Activated naive CD8-positive, alpha-beta T cell treated with anti-CD3 and anti-CD28 coated beads for 36 hours (primary cell): ENCODE measurements at places on chromosomes 1 and 21.

- no peak for DNase-seq
Observed at GRCh38 chr1:36885540-36886357, 148.6 kb downstream of the GRIK3 start.

DNA sequence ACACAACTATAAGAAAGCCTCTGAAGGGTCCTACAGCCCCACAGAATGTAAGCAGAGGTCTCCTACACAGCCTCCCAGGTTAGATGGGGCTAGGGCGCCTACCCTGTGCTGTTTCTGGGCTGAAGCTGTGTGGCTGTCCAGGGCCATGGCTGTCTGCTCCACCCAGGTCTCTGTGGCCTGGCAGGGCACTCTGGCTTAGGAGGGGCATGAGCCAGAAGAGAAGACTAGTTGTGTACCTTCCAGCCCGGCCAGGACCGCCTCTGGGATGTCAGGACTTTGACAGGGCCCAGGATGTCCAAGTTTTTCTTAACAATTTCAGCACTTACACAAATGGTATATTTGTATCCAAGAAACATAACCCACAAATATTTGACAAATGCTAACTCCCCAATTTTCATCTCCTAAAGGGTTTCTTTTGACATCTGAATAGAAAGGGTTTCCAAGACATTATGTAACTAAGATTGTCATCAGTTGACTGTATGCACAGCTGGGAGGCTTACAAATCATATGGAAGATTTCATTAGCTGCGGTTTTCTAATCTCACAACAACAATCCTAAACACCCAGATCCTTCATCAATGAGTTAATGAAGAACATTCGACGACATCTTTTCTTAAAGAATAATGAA, 80.5 kb downstream of the HSF2BP start:
- DNase-seq, result no peak

DNA sequence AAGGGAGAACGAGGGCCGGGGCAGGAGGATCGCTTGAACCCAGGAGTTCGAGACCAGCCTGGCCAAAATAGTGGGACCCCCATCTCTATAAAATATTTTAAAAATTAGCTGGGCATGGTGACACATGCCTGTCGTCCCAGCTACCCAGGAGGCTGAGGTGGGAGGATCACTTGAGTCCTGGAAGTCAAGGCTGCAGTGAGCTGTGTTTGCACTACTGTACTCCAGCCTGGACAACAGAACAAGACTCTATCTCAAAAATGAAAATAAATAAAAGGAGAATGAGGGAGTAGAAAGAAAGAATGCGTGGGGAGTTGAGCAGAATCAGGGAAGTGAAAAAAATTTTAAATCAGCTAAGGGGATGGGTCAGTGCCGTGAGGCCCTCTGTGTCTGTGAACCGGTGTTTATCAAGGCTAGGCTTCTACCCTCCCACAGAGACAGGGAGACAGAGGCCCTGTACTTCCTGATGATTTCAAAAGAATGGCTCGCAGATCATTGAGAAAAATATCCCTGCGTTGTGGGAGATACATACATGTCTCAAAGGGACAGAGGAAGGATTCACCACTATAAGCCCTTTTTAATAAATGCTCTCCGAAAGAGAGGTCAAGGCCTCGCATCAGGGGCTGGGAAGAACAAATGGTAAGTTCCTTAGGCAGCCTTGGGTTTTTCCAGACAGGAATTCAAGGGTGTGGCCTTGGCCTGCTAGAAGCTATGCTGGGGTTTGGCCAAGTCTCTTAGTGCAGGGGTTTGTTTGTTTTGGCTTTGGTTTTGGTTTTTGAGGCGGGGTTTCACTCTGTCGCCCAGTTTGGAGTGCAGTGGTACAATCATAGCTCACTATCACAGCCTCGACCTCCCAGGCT, 20.7 kb downstream of the IL10RB start:
- no peak for DNase-seq

GRCh38 chr1:186960861-186961260, 132.1 kb downstream of the PLA2G4A start:
- no peak for DNase-seq

DNA sequence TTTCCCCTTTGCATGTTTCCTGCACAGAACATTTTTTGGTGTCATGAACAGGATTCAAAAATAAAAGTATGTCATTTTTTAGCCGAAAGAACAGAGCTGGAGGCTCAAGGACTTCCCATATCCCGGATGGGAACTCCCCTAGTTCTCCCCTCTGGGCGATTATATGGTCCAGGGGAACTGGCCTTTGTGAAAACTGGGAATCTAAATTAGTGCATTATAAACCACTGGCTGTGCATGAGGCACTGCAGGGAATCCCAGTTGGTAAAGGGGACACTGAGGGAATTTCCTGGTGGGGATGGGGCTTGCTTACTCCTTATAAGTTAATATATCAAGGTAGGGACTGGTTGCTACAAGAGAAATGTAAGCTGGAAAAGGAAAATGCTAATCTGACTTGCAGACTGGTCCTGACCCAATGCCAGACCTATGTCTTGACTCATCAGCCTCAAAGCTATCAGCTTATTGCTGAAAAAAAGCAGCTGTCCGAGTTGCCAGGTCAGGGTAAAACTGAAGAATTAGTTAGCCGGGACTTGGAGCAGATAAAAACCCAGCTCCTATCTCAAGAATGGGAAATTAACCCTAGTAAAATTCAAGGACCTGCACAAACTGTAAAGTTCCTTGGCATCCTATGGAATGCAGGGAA, 122.6 kb downstream of the FCRL5 start:
- no peak for DNase-seq

- no peak for DNase-seq
Observed at GRCh38 chr1:171912509-171913175, 71.3 kb downstream of the DNM3 start.

- DNase-seq, result no peak
Observed at GRCh38 chr1:46655848-46656247, 12.3 kb downstream of the ATPAF1 start.
